Activated T-helper 1 cell treated with anti-CD3 and anti-CD28 coated beads, Interleukin-12 subunit alpha, Interleukin-12 subunit beta, Interleukin-2, Interleukin-4 antibody, amounts not matched to agents 30 ng/mL and 10 ng/mL and 1 ng/mL, durations not matched to agents 14 hours and 24 hours and 36 hours (primary cell): ENCODE measurements at places on chromosomes 5 and 9. TPM values are rescaled to one million over a fixed set of nuclear protein-coding genes. Genes with fewer than 3 reads are reported as not detected.

The SLC46A2 gene
- not detected in 2 replicates for total RNA-seq

GRCh38 chr5:132812123-132812765, 858 bp upstream of the SOWAHA start:
- H3K36me3 ChIP-seq = no peaks in the 10 kb centered on the region
- peak overlapping the region; percentile 26 for H3K4me3 ChIP-seq
- no peak for DNase-seq
- H3K27me3 ChIP-seq = peaks cover 60% of the 10 kb centered on the region
- H3K27ac ChIP-seq = no peak overlapping the region

DNA sequence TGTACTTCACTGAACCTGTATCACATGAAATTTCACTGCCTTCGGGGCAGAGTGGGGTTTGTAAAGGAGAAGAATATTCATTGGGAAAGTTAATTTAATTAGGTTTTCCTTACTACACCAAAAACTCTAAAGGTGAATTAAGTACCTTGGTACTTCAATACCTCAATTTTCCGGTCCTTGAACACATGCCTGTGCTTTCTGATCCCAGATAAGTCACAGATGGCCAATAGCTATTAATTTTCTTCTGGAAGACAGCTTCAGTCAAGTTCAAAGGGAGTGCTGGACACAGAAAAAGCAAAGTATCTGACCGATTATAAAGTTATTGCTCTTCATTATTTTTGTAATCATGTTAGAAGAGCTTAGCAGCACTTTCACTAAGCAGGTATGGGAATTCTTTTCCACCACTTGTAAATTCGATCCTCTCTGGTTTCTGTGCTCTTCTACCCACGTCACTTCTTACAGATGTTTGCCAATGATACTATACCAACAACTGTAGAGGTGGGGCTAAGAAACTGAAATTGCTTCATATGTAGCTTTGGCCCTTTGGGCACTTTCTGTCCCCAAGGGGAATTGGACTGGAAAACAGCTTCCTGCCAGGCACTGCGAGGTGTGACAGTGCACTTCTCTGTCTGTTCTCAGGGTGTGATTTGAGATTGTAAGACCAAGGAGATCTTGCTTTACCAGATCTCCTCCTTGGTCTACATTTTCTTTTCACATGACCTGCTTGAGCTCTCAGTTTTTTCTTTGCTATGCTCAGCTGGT, 164.0 kb downstream of the CCDC192 start:
- H3K27ac ChIP-seq = no peak overlapping the region
- no peak overlapping the region for H3K4me3 ChIP-seq
- no peak for DNase-seq
- no peaks in the 10 kb centered on the region for H3K36me3 ChIP-seq
- H3K27me3 ChIP-seq = peaks cover 7% of the 10 kb centered on the region

GRCh38 chr9:81656004-81656403, 33.3 kb downstream of the TLE1 start:
- H3K4me3 ChIP-seq = no peak overlapping the region
- DNase-seq = no peak
- no peaks in the 10 kb centered on the region for H3K4me1 ChIP-seq
- H3K27me3 ChIP-seq = no peaks in the 10 kb centered on the region
- no peak overlapping the region for H3K27ac ChIP-seq
- H3K36me3 ChIP-seq = no peaks in the 10 kb centered on the region
